ENCODE measurements at places on chromosomes 4 and X. TPM values are rescaled to one million over a fixed set of nuclear protein-coding genes. Genes with fewer than 3 reads are reported as not detected.

Gene ANKRD50
- total RNA-seq: 0.22 TPM

Gene LRRC66
- 0.12 TPM for total RNA-seq

Gene GASK1B
- total RNA-seq: not detected

Gene ADD1
- 251 TPM for total RNA-seq

Gene TSPAN7
- total RNA-seq: not detected

Gene GAB3
- total RNA-seq: 4.5 TPM

Gene SSX4B
- not detected for total RNA-seq

Gene GPR34
- not detected for total RNA-seq

Gene GAGE12J
- not detected for total RNA-seq

Gene NMU
- total RNA-seq: not detected

Gene PABPC1L2A
- not detected for total RNA-seq

Gene POF1B
- total RNA-seq: 0.15 TPM

Gene ZNF157
- 0.48 TPM for total RNA-seq

Gene SUPT20HL2
- total RNA-seq: not detected

Gene NAA10
- total RNA-seq: 70.8 TPM

Gene FGF13
- total RNA-seq: not detected

Gene TGIF2LX
- total RNA-seq: not detected

Data from activated naive CD4-positive, alpha-beta T cell treated with anti-CD3 and anti-CD28 coated beads, Interleukin-2, amount 10 ng/mL, durations not matched to agents 5 hours and 36 hours (primary cell).